ENCODE measurements at places on chromosomes 11 and 22.
A peak's percentile ranks its signal among the peaks of the same experiment; 100 is the strongest.

DNA sequence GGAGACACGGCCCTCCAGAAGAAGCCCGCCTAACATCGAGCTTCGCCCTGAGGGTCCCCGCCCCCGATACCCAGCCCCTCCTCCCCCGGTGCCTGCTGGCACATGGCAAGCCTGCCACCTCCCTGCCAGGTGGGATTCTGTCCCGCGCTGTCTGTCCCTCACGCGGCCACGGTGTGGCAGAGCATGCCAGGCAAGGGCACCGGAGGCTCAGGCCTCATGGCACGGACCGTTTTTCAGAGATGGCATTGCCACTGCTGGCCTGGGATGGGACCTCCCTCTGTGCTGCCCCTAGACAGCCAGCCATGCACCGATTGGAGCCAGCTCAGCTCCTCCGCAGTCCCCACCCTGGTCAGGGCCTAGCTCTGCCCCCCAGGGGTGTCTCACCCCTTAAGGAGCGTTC lies 19.4 kb downstream of the MRPL23 start:
- no peak for DNase-seq

- no peak for DNase-seq
Observed at GRCh38 chr11:115606498-115607220, 102.4 kb upstream of the CADM1 start.

DNA sequence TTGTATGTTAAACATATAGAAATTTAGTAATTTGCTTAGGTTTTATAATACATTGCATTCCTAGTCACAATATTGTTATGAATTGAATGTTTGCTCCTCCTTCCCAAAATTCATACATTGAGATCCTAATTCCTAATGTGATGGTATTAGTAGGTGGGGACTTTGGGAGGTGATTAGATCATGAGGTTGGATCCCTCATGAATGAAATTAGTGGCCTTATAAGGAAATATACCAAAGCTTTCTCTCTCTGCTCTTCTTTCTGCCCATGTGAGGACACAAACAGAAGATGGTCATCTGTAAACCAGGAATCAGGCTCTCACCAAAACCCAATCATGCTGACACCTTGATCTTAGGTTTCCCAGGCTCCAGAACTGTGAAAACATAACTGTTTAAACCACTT lies 41.3 kb upstream of the POU2AF2 start:
- DNase-seq = no peak

DNA sequence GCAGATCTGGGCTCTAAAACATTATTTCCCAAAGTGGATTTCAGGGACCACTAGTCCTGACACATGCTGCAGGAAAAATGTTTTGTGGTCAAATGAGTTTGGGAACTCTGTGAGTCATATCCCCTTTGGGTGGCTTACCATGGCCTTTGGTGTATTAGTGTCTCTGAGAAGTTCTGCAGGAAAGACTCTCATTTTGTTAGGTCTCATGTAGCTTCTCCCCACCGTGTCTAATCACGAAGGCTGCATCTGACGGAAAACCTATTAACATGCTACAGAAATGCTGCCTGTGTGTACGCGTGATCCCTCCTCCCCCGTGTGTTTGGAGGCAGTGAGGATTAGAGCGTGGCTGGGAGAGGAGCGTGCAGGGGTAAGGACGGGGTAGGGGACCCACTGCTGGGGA lies 191.7 kb downstream of the ST3GAL4 start:
- no peak for DNase-seq

DNA sequence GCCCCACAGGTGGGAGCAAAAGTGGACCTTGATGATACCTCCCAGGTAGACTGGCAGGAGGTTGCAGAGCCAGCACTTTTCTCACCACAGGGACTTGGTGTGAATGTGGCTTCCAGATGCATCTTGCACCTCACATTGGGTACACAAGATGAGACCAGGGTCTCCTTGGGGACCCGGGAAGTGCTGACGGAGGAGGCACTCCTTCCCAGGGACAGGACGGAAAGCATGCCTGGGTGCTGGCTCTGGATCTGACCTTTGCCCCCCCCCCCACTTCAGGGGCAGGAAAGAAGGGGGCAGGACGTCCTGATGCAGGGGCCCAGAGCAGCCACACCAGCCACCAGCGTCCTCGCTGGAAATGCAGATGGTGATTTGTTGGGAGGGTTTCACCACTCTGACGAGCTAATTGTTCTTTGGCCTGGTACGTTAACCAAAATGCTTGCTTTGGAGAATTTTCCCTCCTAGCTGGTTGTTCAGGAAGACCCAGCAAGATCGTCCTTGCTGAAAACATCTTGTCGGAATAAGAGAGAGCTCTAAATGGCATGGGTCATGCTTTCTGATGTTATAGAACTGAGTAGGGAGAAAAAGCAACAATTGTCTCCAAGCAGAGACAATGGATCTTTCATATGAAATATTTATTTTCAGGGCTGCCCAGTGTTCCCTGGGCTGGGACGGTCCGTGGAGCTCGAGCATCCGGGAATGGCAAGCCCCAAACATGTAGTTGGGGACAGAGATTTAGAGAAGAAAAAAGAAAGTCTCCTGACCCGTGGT lies 74.4 kb upstream of the PPARA start:
- DNase-seq = no peak

- DNase-seq = no peak
Observed at GRCh38 chr11:110833033-110833484, 120.8 kb upstream of the ARHGAP20 start.

- no peak for DNase-seq
Observed at GRCh38 chr22:17712441-17712840, 61.8 kb downstream of the BID start.

- no peak for DNase-seq
Observed at GRCh38 chr11:12598330-12599256, 75.6 kb upstream of the TEAD1 start.

DNA sequence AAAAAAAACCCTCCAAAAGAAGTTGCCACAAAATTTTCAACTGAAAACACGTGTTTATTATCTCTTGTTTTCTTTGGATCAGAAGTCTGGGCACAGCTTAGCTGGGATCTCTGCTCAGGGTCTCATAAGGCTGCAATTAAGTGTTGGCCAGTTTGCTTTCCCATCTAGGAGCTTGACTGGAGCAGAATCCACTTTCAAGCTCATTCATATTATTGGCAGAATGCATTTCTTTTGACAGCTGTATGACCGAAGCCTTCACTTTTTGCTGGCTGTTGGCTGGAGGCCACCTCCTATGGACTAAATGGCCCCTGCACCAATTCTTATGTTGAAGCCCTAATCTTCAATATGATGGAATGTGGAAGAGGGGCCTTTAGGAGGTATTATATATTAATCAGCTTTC lies 139.6 kb downstream of the DDX10 start:
- DNase-seq = no peak

DNA sequence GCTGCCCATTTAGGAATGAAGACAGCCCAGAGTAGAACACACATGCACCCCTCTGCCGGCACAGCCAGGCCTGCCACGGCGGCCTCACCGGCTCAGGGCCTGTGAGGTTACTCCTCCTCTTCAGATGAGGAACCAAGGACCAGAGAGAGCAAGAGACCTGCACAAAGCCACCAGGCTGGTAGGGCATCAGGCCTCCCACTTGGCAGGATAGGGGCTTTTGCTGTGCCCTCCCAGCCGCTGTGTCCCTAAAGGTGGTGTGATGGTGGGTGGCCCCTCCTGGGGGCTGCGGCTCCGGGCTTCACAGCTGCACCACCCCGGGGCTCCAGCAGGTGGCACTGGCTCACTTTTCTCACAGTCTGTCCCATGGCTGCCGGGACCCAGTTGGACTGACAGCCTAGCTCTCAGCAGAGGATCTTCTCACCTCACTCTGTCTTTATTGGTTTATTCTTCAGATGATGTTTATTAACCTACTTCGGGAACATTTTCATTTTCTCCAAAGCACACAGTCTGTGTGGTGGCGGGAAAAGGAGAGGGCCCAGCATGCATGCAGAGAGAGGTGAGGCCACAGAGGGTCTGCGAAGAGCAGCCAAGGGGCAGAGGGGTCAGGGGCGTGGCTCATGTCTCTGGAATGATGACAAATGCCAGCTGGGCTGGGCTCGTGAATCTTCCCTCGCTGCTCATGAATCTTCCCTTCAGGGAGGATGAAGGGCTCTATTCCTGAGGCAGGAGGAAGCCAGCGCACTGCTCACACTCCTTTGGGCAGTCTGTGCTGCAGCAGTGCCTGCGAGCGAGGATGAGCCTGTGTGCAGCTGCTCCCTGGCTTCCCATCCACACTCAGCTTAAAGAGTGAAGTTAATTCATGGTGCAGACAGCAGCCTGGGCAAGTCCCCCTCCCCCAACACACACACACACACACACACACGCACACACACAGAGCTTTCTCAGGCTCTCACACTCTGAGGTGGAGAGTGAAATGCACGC lies 101.1 kb upstream of the PITPNB start:
- DNase-seq = peak; percentile 14

DNA sequence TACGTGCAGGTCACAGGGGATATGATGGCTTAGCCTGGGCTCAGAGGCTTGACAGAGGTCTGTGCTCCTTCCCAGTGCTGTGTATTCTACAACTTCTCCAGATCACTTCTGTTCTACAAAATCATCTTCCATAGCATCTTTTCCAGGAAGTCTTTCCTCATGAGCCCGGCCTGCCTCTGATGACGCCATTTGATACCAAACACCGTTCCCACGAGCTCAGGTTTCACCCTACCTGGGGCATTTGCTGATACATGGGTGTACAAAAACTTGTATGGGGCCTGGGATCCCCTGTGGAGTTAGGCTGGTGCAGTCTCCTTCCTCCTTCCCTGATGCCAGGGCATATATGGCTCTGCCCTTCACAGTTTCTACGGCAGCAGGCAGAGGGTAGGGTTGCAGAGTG lies 78.7 kb downstream of the NECTIN1 start:
- no peak for DNase-seq

DNA sequence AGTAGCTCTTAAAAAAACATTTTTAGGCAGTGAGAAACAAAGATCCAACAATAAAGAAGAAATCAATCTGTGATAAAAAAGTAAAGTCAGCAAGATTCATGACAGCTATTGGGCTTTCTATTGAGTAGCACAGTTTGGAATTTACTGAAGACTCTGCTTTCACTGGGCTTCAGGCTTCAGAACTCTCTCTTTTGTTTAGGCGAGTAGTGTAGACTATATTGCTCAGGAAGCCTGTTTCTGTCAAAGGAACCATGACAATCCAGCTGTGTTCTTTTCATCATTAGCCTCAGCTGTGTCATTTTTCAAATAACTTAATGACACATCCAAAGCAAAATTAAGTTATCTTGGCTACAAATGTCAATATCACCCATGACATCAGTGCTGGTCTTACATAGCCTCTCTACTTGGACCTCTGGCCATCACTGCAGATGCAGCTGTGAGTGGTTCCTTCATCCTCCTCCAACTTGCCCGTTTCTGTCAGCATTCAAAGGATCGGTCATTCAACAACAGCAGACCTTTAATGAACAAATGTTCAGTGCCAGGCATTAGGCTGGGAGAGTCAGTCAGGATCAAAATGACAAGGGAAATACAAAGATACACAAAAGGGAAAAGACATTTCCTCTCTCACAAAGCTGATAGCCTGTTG lies 332.8 kb upstream of the MTNR1B start:
- DNase-seq = no peak

- no peak for DNase-seq
Observed at GRCh38 chr11:123822032-123822431, 15.9 kb upstream of the OR6M1 start.

DNA sequence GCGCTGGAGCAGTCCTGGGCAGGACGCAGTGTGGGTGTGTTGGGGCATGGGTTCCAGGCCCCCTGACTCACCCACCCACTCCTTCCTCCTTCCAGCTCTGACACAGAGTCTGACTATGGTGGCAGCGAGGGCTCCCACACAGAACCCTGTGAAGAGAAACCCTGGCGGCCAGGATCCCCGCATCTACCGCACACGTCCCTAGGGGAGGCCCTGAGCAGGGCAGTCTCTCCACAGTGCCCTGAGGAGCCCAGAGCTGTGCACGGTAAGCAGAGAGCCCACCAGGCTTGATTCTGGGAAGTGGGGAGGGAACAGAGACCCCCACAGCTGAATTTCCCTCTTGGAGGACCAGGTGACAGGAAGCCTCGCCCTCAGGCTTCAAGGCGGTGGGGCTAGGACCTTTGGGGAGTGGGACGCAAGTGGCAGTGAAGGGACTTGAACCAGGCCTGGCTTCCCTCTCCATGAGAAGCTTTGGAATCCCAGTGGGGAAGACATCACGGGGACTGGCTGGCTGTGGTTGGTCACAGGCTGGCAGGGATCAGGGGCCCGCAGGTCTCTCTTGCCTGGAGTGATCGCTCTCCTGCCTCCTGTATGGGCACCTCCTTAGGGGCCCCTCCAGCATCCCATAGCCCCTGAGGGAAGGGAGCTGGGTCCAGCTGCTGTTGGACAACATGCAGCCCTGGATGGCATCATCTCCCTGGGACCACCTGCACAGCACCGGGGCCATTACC lies 96.4 kb upstream of the PARVA start:
- DNase-seq = no peak

GRCh38 chr11:15641271-15642045 lies 526.7 kb downstream of the INSC start:
- DNase-seq = no peak

- DNase-seq = no peak
Observed at GRCh38 chr11:125179346-125179745, 14.8 kb downstream of the PKNOX2 start.

- no peak for DNase-seq
Observed at GRCh38 chr11:134014511-134014910, 54.4 kb upstream of the JAM3 start.

DNA sequence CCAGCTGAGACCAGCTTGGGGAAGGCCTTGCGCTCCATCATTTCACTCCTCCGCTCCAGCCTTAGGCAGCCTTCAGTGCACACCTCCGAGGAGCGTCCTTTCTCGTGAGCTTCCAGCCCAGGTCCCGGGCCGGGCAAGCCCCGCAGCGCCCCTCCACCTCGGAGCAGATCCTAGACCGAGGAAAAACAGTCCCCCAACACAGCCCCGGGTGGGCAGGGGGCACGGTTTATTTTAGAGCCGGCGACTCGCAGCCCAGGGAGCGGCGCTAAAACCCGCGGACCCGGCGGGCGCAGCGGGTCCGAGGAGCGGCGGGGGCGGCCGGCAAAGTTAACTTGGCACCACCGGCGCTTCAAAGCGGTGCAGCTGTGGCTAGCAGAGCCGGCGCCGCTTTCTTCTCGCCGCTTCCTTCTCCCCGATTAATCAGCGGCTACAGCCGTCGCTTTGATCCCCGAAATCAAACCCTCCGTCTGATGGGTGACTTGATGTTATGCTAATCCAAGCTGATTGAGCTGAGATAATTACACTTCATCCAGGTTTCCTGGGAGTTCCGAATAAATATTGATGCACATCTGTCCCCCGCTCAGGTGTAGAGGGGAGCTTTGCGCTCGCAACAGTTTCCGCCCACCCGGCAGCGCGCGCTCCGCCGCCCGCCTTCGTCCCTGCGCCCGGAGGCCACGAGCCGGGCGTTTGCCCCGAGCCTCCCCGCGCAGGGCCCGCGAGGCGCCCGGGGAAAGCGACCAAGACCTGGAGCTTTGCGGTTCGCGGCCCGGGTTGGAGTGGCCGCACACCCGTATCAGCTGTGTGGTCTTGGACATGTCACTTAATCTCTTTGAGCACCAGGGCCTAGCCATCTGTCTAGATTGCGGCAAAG lies 192.7 kb downstream of the BUD13 start:
- no peak for DNase-seq

GRCh38 chr11:11582011-11582701 lies 39.6 kb downstream of the GALNT18 start:
- no peak for DNase-seq
